Kidney epithelial cell (primary cell): ENCODE measurements at places on chromosomes 1 and 21. TPM values are rescaled to one million over a fixed set of nuclear protein-coding genes. Genes with fewer than 3 reads are reported as not detected.

SPRR2E gene
- not detected in 2 replicates for total RNA-seq

GUCA2A gene
- total RNA-seq: not detected in 2 replicates

DNA sequence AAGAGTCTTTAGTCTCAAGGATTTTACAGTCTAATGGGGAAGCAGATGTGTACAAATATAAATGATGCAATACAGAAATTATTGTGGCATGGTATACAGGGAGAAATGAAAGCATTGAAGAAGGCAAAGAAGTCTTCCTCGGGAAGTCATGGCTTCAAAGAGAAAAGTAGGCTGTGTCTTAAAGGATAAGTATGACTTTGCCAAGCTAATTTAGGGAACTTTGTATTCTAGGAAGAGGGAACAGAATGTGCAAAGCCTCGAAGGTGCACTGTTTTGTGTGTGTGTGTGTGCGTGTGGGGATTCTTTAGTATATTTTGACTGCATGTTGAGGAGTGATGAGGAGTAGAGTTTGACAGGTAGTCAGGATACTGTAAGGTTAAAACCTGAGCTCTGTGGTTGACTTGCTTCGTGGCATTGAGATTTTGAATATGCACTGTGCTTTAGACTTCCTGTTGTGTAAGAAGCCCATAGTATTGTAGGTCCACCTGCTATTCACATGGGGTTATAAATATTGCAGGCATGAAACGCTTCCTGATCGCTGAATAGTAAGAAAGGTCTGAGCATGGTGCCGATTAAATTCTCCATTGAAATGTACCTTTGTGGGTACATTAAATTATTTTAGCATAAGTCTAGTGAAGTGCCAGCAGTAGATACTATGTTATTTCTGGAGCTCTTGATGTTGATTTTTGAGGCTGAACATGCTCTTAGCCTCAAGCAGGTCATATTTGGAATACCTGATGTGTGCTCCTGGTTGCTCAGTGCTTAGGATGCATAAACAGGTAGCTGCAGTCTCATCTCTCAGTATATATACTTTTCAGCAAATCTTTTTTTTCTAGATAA is 8.0 kb downstream of the SMAP2 start:
- DNase-seq: no peak

PRR9 gene
- not detected in 2 replicates for total RNA-seq

TMCO2 gene
- not detected in 2 replicates for total RNA-seq

- no peak for DNase-seq
Observed at GRCh38 chr1:81170721-81171120, 630.0 kb upstream of the ADGRL2 start.

RHOU gene
- 1.0 and 1.2 TPM in 2 replicates for total RNA-seq

TIPRL gene
- 27.9 and 49.0 TPM in 2 replicates for total RNA-seq

AMY1B gene
- not detected in 2 replicates for total RNA-seq

DNA sequence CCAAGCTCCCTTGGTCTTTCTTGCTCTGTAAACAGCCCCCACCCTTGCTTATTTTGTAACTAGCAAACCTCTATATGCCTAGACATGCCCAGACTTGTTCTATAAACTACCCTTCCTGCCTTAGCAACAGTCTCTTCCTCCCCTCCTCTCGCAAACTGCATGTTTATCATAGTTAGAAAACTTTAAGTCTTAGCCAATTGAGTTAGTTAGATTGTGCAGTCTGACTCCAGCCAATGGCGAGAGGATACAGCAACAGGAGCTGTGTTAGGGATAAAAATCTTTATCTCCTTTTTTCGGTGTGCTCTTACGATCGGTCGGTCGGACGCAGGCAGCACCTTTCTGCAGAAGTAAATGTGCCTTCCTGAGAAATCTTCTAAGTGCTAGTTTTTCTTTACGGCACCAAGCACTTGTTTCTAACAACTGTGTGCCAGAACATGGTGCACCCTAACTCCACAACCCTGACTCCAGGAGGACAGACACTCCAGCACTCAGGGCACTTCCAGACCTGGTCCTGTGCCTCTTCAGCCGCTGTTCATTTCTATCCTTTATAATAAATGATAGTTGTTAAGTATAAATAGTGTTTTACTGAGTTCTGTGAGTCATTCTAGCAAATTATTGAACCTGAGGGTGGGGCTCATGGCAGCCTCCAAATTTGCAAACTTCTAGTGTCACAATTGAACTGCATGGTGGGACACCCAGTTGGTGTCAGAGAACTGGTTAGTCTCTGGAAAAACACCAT is 25.7 kb upstream of the GNG4 start:
- no peak for DNase-seq

CELSR2 gene
- total RNA-seq: 18.1 and 19.4 TPM in 2 replicates

GRCh38 chr1:173861731-173862145 is 6.1 kb downstream of the GAS5 start:
- DNase-seq: no peak

- no peak for DNase-seq
Observed at GRCh38 chr1:66364578-66365391, 169.2 kb upstream of the SGIP1 start.

- DNase-seq: no peak
Observed at GRCh38 chr1:182087719-182088350, 26.3 kb upstream of the ZNF648 start.

ASCL5 gene
- total RNA-seq: not detected in 2 replicates

DNA sequence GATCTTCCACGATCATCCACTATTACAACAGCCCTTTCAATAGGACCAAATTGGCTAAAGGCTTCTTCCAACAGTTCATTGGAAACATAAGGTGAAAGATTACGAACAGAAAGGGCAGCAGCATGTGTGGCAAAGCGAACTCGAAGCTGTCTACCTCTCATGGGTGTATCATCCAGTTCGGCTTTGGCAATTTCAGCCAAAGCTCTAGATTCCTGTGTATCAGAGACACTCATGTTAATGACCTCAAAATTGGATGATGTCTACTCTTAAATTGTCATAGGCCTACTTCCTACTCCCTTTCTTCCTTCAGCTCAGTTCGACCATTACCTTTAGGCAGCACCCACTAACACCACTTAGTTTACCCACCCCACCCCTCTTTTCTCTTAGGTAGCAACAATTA is 2.2 kb downstream of the SFPQ start:
- DNase-seq: no peak

ETV3L gene
- total RNA-seq: not detected in 2 replicates

GRCh38 chr1:60376196-60376595 is 302.6 kb upstream of the C1orf87 start:
- no peak for DNase-seq

DCST1 gene
- total RNA-seq: not detected in 2 replicates

DNA sequence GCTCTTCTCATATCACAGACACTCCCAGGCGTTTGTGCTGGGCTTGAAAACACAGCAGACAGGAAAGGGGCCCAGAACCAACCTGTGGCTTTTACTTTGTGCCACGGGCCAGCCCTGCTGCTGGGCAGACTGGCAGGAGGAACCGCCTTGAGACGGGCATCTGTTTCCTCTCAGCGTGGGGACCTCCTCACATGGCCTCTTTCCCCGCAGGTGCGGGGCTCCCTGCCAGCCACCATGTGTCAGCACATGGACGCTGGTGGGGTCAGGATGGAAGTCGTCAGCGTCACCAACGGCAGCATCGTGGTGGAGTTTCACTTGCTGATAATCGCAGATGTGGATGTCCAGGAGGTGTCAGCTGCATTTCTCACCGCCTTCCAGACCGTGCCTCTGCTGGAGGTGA is 47.8 kb downstream of the UMODL1 start:
- no peak for DNase-seq

BOLA1 gene
- 17.7 and 27.9 TPM in 2 replicates for total RNA-seq

GRCh38 chr1:247857985-247858619 is 1.1 kb downstream of the TRIM58 start:
- no peak for DNase-seq

DNA sequence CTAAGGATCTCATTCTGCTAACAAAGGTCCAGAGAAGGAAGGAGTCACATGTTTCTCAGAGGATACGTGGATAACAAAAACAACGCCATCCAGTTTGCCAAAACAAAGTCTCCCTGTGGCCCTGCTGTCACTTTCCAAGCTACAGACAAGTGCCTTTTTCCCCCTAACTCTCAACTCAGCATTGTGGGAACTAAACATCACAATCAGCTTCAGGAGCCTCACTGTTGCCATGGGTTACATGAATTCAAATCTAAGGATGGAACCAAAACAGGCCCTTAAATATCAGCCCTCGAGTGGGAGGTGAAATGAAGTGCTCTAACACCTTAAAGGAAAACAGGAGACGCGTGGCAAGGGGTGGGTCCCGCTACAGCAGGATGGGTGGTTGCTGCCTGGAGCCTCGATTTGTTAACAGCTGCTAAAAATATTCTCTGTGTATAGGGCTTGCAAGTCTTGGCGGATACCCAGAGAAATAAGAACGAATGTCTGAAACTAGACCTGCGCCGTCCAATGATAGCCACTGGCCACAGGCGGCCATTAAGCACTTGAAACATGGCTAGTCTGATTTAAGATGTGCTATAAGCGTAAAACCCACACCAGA is 66.4 kb upstream of the SOD1 start:
- no peak for DNase-seq
